ENCODE measurements at places on chromosomes 4 and X.

- no peak for DNase-seq
Measured at GRCh38 chrX:24283127-24283794, 30.6 kb downstream of the SUPT20HL2 start.

DNA sequence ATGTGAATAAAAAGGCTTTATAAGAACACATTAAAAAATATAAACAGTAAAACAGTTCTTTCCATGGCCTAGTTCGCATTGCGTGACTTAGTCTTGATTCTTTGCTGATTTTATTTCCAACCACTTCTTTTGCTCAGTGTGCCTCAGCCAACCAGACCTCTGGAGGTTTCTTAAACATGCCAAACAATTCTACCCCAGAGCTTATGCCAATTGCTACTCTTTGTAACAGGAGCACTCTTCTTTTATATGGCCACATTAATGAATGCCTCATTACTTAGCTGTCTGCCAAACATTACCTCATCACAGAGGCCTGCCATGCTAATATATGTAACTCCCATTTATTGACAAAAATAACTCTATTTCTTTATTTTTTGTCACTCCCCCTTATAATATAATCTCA lies 202.3 kb downstream of the NDST4 start:
- no peak for DNase-seq

DNA sequence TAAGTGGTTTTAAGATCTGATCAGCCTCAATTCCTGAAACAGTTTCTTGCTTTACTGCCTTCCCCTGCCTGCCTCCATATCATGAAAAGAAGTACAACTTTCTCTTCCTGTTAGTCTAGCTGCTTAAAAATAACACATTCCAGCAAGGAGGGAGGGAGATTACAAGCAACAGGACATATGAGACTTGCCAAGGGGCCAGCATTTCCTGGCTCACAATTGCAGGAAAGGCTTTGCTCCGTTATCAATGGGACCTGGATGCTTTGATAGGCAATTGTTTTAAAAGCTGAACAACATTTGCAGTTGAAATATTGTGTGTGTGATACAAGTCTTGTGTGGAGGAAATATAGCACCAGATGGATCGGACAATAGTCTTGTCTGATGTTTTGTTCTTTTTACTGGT lies 425.0 kb downstream of the FAT4 start:
- DNase-seq, result no peak

DNA sequence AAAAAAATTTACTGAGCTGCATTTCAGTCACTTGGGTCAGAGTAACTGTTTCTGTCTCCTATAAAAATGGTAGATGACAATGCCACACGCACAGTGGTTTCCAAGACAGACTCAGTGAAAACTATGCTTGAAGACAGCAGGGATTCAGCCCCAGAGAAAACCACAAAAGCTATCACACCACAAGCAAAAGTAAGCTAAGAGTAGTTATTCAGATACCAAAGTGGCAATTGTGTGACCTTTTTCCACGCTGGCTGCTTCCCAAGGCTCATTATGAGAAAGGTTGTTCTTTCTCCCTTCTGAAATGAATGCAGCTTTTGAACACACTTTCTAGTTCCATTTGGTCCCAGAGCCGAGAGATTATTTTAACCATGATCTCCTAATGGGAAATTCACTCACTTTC lies 46.4 kb upstream of the GPM6B start:
- no peak for DNase-seq

DNA sequence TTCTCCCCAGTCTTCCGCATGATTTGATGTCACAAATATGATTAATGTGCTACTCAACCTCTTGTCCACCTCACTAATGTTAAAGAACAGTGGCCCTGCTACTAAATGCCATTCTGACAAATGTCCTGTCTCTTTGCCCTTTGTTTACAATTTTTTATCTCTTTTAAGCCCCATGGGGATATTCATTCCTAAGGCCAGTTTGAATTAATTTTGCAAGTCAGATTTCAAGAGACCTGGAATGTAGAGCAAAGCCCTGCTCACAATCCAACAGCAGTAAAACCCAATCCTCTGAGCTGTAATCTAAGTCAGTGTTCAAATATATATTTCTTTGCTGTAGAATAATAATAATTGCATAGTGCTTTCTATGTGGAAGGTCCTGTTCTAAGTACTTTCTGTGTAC lies 81.2 kb downstream of the LDB2 start:
- DNase-seq, result no peak

All from stimulated activated CD4-positive, alpha-beta T cell treated with anti-CD3 and anti-CD28 coated beads, Interleukin-1b, Interleukin-23, amount 100 ng/mL, for 24 hours (primary cell).